ENCODE measurements at places on chromosomes 13 and 19.

- peak; percentile 74 for DNase-seq
These were observed 25.6 kb upstream of the CXCL17 start for GRCh38 chr19:42468273-42468796.

DNA sequence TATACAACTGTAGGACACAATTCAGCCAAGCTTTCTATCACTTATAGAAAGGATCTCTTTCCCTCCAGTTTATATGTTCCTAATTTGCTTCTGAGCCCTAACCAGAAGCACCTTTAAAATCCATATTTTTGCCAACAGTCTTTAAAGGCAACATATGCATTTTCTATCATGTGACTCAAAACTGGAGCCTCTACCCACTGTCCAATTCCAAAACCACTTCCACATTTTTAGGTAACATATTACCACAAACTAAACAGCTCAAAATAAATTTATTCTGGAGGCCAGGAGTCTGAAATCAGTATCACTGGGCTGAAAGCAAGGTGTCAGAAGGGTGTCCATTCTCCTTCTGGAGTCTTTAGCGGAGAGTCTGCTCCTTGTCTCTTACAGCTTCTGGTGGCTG lies 15.9 kb upstream of the EFNB2 start:
- no peak for DNase-seq

- peak; percentile 56 for DNase-seq
These were observed 1.3 kb downstream of the IZUMO1 start for GRCh38 chr19:48745208-48745995.

GRCh38 chr13:30910676-30911075 lies 4.6 kb downstream of the MEDAG start:
- DNase-seq, result no peak

GRCh38 chr19:41111750-41112295 lies 2.4 kb upstream of the CYP2F1 start:
- DNase-seq, result no peak

DNA sequence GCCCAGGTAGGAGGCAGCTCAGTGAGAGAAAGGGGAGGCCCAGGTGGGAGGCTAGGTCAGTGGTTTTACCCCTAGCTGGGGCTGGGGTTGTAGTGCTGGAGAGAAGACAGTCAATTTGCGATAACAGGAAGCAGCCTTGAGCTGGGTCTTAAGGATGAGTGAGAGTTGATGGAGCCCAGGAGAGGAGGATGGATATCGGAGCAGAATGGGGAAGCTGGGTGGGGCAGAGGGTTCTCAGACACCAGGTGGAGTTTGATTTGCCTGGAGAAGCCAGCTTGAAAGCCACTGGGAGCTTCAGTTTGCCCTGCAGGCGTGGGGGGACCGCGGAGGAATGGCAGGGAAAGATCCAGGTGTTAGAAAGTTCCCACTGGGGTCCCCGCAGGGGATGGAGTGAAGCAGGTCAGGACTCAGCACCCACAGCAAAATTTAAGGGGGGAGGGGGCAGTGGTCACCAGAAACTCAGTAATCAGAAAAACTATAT lies 836 bp upstream of the CDC42EP5 start:
- DNase-seq, result no peak

DNA sequence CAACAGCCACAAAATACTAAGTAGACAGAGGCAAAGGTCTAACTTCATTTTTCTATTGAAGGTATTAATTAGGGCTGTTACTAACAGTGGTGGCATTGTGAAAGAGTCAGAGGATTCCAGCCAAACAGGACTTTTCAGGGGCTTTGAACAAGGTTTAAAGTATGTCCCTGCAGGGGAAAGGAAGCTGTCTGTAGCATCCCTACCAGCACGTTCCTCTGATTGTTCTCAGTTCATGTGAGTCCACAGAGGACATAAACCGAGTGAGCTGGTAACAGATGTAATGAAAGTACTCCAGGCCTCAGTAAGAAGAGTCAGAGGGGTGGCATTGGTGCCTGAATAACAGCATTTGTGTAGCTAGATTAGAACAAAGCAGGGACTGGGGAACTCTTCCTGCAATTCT lies 15.3 kb upstream of the SPATA13 start:
- no peak for DNase-seq

DNA sequence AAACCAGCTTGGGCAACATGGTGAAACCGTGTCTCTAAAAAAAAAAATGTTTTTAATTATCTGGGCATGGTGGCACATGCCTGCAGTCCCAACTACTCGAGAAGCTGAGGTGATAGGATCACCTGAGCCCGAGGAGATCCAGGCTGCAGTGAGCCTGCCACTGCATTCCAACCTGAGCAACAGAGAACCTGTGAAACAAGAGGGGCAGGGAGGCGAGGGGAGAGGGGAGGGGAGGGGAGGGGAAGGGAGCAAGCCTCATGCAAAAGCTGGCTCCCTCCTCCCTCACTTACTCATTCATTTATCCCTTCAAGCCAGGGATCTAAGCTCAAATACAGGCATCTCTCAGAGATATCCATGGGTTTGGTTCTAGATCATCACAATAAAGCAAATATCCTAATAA lies 8.9 kb downstream of the ATP7B start:
- no peak for DNase-seq

DNA sequence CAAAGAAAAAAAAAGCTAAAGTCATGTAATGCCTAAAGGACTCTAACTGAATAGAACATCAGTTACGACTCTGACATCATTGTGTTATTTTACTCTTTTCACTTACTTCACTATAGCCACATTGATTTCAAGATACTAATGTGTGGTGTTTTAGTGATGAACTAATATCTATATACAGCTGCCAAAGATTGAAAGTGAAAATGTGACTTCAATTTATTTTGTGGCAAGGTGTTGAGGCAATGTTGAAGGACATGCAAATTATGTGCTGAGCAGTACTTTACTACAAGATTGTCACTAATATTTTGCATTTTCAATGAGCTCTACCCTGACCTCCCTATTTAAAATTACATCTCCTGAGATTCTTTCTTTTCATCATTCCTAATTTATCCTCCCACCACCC lies 1911.9 kb upstream of the PCDH20 start:
- DNase-seq, result no peak

GRCh38 chr19:55390461-55390880 lies 4.7 kb downstream of the RPL28 start:
- no peak for DNase-seq

DNA sequence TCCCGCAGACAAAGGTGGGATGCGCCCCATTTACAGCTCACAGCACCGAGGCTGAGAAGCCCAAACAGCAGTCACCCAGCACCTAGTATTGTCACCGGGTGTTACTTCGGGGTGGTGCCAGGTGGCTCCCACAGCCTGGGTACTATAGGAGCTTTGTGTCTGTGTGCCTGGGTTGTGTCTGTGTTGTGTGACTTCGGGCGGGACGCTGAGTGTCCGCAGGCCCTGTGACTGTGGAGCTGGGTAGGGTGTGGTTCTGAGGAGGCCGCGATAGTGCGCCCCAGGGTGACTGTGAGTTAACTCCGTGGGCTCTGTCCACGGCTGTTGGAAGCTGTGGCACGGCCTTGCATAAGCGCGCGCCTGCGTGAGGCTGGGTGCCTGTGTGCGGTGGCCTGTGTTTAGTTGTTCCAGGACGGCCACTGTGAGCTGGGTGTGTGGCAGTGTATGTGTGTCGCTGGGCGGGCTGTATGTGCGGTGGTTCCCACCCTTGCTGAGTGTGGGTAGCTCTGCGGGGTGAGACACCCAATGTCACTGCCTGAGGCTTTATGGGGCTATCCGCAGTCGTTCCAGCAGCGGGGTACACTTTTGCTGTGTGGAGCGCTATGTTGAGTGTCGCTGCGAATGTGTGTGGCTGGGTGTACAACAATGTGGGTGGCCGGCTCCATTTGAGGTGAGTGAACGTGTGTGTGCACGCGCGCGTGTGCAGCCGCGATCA lies 559 bp upstream of the SSBP4 start:
- DNase-seq, result no peak

- DNase-seq, result no peak
These were observed 251.8 kb downstream of the UQCRFS1 start for GRCh38 chr19:28960986-28961705.

GRCh38 chr13:24023073-24023472 lies 125.8 kb upstream of the C1QTNF9B start:
- no peak for DNase-seq

- DNase-seq, result no peak
These were observed 8.6 kb downstream of the LTBP4 start for GRCh38 chr19:40609561-40610395.

DNA sequence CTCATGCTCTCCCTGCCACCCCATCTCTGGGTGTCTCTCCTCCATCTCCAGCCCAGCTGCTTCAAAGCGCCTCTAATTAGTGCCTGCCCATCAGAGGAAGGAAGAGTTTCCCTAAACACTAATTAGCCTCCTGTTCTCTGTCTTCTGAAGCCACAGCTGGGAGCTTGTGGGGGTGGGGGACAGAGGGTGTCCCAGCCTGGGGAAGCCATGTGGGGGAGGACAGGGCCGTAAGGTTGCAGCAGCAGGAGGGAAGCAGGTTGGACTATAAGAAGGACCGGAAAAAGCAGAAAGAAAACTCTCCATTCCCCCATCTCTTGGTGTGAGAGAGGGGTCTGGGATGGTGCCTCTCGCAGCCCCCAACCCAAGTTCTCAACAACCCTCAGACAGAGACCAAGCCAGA lies 26.2 kb downstream of the SLC8A2 start:
- DNase-seq, result no peak

- no peak for DNase-seq
These were observed 24.2 kb downstream of the GAS6 start for GRCh38 chr13:113839536-113840204.

DNA sequence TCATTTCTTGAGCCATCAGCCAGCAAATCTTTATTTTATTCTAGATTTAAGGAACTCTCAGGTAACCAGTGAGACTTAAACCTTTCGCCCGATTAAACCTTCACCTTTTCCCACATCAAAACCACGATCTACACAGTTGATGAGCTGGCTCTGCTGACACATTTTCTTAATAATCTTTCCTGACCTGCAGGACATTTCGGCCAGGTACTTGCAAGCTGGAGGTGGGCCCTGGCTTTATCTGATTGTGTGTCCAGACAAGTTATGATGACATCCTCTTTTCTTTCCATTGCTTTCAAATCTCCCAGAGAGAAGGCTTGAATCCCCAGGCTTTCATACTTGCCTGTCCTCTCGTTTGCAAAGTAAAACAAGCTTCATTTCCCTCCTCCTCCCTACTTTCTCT lies 144.2 kb downstream of the EFNB2 start:
- no peak for DNase-seq

- DNase-seq, result no peak
These were observed 10.1 kb downstream of the FOSB start for GRCh38 chr19:45477713-45478453.

DNA sequence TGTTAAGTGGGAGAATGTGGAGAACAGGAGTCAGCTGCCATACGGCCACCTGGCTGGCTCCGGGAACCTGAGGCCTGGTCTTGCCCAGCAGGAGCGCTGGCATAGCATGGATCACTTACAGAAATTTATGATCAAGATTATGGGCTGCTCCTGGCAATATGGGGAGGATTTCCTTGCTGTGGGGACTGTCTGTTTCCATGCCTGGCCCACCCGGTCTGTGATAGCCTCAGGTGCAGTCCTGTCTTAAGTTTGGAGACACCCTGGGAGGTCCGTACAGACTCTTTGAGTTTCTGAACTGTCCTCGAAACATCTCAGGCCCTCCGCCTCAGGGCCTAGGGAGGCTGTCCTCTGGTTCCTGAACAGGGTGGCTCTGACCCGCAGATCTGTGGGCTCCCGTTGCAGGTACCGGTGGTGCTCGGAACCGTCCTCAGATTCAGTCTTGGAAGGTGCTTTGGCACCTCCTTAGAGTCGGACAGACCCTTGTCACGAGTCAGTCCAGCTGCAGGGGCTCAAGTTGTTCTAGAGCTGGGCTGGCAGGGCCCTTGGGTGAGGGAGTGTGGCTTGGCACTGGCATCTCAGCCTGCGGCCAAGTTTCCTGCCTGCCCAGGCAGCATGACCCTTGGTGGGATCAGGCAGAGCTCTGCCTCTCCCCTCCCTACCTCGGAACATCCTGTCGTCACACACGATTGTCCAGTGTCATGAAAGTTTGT lies 4.9 kb downstream of the TFDP1 start:
- DNase-seq, result no peak

GRCh38 chr19:6730153-6730804 lies 7.1 kb downstream of the GPR108 start:
- no peak for DNase-seq

GRCh38 chr19:16626796-16627192 lies 1.2 kb downstream of the MED26 start:
- DNase-seq, result peak; percentile 23

DNA sequence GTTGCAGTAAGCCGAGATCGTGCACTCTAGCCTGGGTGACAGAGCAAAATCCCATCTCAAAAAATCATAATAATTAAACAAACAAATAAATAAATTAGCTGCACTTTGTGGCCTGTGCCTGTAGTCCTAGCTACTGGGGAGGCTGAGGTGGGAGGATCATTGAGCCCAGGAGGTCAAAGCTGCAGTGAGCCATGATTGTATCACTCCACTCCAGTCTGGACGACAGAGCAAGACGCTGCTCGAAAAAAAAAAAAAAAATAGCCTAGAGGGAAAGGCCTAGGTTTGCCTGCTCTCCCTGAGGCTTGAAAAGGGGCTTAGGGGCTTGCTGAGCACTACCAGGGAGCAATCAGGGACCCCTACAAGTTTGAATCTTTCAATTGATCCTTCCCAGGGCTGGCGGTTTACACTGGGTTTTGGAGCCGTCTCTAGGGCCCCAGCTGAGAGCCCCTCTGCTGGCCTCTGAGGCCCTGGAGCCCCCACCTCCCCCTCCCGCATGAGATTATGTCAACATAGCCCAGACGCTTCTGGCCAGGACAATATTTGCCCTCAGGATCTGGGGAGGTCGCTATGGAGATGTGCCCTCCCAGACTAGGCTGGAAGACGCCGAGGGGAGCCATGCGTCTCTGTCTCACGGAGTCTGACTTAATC lies 10.4 kb upstream of the GIPR start:
- no peak for DNase-seq

DNA sequence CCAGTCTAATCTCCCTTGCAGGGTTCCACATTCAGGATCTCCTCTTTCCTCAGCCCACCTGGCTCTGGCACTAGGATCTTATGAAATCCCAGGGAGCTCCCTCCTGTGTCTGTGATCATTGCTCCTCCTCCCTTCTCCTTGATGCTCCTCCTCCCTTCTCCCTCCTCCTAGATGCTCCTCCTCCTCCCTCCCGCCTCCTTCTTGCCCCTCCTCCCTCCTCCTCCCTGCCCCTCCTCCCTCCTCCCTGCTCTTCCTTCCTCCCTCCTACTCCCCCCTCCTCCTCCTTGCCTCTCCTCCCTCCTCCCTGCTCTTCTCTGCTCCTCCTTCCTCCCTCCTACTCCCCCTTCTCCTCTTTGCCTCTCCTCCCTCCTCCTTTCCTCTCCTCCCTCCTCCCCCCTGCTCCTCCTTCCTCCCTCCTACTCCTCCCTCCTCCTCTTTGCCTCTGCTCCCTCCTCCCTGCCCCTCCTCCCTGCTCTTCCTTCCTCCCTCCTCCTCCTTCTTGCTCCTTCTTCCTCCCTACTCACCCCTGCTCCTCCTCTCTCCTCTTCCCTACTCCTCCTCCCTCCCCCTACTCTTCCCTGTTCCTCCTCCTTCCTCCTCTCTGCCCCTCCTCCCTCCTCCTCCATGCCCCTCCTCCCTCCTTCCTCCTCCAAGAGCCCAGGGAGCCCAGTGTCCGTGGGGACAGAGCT lies 14.9 kb upstream of the ZBTB7A start:
- DNase-seq, result no peak

GRCh38 chr13:20475927-20476691 lies 49.5 kb downstream of the CRYL1 start:
- DNase-seq, result no peak

Measured in HTR-8/SVneo (cell line).